Bone marrow (tissue), 2 donors: ENCODE measurements at places on chromosomes 16 and 17.
A peak's percentile ranks its signal among the peaks of the same experiment; 100 is the strongest.

DNA sequence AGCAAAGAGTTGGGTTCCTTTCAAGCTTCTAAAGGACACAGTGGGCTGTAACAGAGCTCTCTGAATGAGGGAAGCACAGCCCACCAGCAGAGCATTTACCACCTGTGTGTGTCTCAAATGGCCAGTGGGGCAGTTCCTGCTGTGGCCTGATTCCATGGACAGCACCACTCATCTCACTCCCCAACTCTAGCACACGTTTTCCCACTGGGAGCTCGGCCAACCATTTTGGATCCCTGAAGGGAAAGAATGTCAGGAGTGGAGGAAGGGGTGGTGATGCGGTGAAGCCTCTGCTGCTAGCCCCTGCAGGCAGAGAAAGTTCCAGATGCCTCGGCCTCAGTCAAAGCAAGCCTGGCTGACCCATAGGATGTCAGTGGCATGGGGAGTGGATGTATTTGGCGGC is 86.6 kb downstream of the PLXDC1 start:
- no peak for DNase-seq

- no peak for DNase-seq
Observed at GRCh38 chr16:27199235-27199586, 4.1 kb upstream of the KDM8 start.

- DNase-seq: no peak
Observed at GRCh38 chr17:82178499-82179261, 34.0 kb downstream of the CCDC57 start.

DNA sequence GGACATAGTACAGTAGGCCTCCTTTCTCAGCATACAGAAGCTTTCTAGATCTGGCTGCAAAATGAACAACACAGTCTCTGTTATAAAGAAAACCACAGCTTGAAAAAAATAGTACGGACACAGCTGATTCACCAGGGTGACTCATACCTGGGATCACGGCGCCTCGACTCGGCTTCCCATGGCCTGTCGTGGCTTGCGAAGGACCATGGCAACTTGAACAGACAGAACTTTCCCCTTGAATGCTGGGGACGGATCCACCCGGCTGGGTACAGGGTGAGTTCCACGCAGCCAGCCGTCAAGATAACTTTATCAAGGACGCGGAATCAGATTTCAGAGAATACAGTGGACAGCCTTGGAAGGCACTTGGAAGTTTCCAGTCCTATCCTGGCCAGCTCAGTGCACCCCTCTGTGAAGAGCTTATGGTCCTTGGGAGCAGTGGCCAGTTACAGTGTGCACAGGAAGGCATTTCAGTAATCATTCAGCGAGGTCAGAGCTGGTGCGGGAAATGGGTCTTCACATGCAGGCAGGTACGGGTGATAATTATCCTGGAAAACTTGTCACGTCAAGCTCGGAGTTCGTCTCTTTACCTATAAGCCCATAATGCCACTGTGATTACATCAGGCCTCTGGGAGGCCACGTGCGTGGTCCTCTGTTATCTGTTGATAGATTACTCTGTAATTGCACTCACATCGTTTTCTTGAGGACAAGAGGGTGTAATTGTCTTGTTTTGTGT is 57.9 kb upstream of the MAF start:
- DNase-seq: no peak

- no peak for DNase-seq
Observed at GRCh38 chr17:57413848-57414651, 157.7 kb downstream of the MSI2 start.

DNA sequence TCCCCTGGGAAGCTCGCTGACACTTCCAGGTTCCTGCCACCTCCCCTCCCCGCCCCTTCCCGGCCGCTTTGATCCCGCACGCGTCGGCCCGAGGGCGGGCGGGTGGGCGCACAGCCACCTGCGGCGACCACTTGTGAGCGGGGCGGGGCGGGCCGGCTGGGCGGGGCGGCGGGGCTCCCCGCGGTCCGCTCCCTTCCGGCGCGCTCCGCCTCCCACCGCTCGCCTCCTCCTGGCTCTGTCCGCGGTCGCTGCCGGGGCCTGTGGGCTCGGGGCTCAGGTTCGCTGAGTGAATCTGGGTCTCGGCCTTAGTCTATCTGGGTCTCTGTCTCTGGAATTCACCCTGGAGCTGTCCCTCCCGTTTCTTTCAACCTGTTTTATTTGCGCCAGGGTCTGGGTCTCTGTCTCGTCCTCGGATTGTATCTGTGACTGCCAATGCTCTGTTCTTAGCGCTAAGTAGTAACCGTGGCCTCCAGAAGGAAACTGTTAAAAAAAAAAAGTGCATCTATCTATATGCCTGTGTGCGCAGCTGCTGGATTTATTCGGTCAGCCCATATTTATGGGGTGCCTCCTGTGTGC is 2.7 kb upstream of the HES7 start:
- DNase-seq: peak; percentile 25

DNA sequence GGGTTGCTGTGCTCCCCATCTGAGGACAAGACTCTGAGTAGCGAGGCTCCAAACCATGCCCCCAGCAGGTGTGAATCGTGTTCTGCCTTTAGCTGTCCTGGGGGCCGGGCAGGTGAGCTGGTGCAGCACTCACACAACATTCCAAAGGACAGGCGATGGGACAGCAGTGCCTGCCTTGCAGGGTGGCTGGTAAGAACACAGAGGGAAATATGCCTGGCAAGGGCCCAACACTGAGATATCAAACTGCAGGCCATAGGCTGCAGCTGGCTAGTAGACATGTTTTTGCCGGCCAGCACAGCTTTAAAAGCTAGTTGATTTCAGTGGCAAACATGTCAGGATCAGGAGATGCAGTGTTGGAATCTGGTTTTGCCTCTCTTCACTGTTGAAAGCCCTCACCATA is 23.6 kb downstream of the CLEC16A start:
- no peak for DNase-seq

DNA sequence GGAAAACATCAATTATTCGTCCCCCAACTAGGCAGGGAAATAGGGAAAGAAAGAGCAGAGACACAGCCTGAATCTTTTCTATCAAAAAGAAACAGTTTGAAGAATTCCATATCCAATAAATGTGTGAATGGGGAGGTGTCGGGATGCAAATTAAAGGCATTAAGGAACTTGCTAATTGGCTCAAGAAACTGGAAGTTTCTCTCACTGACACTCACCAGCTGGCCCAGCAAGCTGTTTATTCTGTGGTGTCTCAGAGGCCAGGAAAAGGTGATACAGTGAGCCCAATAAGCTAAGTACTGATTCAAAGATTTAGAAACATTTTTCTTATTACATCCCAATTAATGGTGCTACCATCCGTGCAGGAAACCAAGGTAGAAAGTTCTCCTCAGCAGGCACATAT is 104.4 kb upstream of the CLEC3A start:
- no peak for DNase-seq

- DNase-seq: no peak
Observed at GRCh38 chr16:55261301-55261700, 62.7 kb upstream of the IRX6 start.

GRCh38 chr17:77099997-77100396 is 40.8 kb upstream of the SEC14L1 start:
- no peak for DNase-seq

GRCh38 chr17:3046753-3047152 is 16.7 kb downstream of the OR1D5 start:
- DNase-seq: no peak

- no peak for DNase-seq
Observed at GRCh38 chr17:27351759-27352158, 57.8 kb downstream of the WSB1 start.

DNA sequence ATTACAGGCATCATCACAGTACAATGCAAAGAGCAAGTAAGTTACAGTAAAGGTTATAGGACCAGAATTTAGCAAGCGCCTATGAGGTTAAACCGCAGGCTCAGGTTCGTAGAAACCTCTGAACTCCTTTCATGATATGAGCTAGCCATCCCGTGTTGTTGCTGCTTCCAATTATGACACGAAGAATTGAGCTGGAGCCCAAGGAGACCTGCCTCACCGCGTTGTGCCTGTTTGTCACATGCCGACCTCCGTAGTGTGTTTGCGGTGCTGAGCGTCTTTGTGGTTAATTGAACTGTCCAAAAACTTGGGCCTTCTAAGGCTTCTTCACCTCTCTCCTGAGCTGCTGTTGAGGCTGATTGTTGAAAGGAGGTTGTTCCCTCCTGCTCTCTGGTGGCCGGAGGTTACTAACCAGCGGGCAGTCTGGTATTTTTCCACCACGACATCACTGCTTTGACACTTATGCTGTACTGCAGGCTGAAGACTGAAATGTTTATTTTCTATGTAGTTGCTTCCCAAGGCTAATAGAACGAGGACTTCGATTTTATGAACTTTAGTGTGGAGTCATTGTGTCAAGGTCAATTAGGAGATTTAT is 67.5 kb downstream of the SEC14L1 start:
- DNase-seq: no peak

- DNase-seq: no peak
Observed at GRCh38 chr17:29344201-29344856, 45.8 kb upstream of the TAOK1 start.

DNA sequence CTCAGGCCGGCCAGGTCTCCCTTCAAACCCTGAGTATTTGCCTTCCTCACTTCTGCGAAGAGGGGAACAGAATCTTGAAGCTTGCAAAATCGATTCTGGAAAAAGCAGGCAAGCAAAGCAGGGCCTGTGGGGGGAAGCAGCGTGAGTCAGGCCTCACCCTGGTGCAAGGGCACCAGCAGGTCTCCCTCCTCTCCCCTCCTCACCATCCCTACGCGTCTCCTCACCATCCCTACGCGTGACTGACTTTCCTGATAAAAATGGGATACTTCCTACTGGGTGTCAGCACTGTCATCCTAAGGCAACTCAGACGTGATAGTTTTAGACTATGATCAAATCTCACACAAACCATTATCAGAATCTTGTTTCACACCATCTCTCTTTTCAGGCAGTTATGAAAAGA is 12.1 kb downstream of the CMTM3 start:
- no peak for DNase-seq

- no peak for DNase-seq
Observed at GRCh38 chr16:67456391-67457081, 24.4 kb downstream of the ATP6V0D1 start.

DNA sequence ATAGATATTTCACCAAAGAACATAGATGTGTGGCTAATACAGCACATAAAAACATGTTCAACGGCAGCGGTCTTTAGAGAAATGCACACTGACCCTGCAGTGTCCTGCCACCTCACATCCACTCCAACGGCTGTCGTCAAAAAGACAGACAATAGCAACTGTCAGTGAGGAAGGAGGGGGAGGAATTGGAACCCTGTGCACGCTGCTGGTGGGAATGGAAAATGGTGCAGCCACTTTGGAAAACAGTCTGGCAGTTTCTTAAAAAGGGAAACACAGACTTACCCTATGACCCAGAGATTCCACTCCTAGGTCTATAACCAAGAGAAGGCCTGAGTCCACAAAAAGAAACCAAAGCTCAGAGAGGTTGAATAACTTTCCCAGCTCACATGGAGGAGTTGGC is 7.7 kb downstream of the CEP295NL start:
- no peak for DNase-seq

DNA sequence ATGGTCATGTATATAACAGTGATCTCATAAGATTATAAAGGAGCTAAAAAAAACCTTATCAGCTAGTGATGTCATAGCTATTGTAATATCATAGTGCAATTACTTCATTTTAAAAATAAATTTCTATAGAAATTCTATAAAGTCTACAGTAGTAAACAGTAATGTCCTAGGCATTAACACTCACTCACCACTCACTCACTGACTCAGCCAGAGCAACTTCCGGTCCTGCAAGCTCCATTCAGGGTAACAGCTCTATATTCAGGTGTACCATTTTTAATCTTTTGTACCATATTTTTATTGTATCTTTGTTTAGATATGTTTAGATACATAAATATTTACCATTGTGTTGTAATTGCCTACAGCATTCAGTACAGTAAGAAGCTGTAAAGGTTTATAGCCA is 524.4 kb upstream of the CDH5 start:
- no peak for DNase-seq

GRCh38 chr17:12680407-12680897 is 14.8 kb downstream of the MYOCD start:
- DNase-seq: no peak

DNA sequence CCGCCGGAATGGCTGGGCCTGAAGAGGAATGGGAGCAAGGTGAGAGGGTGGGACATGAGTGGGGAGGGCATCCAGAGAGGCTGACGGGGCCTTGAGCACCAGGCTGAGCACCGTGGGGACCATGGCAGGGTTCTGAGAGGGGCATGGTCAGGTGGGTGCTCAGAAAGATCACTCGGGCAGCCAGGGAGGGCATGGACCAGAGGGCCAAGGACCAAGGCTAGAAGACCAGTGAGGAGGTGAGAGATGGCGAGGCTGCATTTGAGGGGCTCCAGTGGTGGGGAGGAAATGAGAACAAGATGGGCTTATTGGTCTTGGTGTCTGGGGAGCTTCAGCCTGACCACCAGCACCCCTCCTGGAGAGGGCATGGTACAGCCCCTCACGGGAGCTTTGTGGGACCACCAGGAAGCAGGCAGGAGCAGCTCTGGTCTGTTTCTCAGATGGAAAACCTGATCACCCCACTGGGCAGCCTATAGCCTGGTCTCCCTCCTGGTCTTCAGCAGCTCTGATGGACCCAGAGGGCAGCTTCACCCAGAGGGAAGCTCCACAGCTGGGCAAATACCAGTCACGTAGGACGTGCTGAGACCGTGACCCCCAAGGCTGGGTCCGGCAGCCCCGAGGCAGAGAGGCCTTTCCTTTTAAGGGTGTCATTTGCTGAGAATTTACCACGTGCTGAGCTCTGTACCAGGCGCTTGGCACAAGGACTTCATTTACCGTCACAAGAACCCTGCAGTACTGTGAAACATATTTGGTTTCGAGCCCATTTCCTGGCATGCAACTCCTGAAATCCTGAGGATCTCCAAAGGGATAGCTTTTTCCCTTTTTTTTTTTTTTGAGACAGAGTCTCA is 11.4 kb upstream of the NCBP3 start:
- no peak for DNase-seq

GRCh38 chr17:29243792-29244191 is 2.9 kb upstream of the CRYBA1 start:
- no peak for DNase-seq

- no peak for DNase-seq
Observed at GRCh38 chr16:84115919-84116719, 623 bp downstream of the MBTPS1 start.

DNA sequence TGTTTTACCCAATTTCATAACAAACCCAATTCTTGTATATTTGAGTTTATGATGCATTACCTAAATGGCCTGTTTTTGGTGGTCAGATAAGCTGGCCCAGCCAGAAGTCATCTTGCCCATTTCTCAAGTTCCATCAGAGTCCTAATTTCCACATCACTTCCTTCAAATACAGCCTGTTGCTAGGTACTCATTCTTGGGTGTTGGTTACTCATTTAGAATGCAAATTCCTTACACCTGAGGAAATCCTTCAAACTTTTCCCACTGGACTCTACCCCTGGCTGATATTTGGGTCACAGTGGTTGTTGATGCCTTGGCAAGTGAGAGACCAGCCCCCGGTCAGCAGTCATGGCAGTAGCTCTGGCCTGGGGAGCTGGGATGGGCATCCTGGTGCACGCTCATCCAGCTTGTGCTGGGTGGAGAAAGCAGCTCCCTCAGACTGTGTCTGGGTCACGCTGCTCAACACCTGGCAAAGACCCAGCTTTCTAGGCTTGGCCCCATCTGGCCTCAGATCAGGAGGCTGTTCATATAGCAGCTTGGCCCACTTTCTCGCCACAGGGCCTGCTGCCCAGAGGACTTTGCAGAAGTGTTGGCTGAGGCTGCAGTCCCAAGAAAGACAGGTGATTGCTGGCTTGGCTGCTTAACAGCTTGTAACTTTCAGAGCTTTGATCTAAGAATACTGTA is 25.8 kb downstream of the WSB1 start:
- DNase-seq: no peak

GRCh38 chr16:73056921-73057290 is 9.0 kb upstream of the ZFHX3 start:
- no peak for DNase-seq
